ENCODE measurements at places on chromosomes 1 and 21. TPM values are rescaled to one million over a fixed set of nuclear protein-coding genes. Genes with fewer than 3 reads are reported as not detected.

DNA sequence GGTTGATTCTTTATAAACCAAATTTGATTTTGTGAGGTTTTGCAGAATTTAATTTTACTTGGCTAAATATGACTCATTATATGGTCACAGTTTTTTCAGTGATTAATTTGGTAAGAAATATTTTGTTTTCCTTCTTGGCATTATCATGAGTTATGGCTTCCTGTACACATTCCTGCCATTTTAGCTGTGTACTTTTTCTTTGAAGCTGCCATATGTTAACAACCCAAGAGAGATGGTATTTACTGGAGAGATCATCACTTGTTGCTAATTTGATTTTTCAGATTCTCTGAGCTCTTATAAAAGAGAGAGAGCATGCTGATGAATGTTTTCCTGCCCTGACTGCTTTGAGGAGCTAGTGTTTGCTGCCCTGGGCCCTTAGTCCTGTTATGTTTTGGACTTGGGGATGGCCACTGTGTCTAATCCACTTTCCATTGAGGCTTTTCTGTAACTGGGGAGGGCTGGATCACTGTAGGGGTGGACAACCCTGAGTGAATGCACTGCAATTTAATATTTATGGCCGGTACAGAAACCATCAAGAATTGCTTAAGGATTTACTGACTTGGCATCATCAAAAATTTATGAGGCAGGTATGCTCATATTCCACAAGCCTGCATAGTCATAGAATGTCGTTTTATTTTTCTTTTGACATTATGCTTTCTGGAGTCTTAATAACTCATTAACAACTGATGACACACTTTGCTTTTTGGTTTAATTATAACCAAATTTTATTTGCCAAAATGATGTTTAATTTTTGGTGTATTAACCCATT lies 200.9 kb downstream of the DISC1 start:
- H3K36me3 ChIP-seq, result no peaks in the 10 kb centered on the region
- H3K4me1 ChIP-seq, result no peaks in the 10 kb centered on the region
- H3K4me3 ChIP-seq, result no peak overlapping the region

DNA sequence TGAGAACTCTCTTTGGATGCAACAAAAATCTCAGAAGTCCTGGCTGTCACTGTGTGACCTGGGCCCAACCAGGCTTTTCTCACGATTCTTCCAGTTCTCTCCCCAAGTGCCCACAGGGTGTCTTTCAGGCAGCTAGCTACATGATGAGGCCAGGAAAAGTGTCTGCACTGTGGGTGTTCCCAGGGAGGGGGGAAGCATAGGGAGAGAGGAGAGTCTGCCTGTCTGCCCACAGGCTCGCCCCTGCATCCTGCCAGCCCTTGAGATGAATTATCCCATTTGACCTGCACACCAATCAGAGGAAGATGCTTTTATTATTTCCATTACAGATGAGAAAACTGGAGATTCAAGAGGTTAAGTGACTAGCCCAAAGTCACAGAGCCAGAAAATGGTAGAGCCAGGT lies 27.8 kb downstream of the FOXO6 start:
- no peaks in the 10 kb centered on the region for H3K4me1 ChIP-seq
- no peaks in the 10 kb centered on the region for H3K36me3 ChIP-seq
- no peak for DNase-seq
- peaks cover 43% of the 10 kb centered on the region for H3K27me3 ChIP-seq
- no peak overlapping the region for H3K27ac ChIP-seq

DNA sequence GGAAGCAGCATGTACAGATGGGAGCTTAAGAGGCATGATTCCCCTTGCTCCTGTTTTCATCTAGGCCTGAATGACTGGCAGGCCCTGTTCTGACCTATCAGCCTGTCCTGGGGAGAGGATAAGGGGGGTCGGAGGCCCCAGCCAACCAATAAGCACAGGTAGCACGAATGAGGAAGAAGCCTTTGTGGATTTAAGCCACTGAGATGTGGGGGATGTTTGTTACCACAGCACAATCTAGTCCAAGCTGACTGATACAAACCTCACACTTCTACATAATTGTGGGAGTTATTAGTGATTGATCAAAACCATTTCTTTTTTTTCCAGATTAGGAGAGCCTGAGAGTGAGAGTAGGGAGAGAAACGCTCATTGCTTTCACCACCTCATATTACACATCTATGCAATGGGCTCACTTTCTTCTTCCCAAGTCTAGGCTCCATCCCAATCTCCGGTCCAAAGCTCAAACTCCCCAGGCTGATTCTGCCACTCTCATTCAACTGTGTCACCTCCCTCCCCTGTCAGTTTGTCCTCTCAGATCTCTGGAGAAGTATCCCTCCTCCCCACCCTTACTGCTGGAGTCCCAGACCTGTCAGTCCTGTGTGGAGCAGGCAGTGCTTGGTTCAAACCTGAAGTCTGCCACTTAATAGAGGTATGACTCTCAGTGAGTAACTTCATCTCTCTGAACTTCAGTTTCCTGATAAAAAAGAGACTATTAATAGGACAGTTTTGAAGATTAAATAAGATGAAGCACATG lies 220.5 kb downstream of the PTPRU start:
- no peaks in the 10 kb centered on the region for H3K36me3 ChIP-seq
- H3K4me3 ChIP-seq, result no peak overlapping the region
- DNase-seq, result no peak
- no peaks in the 10 kb centered on the region for H3K27me3 ChIP-seq

GRCh38 chr21:46311568-46311967 lies 12.1 kb downstream of the C21orf58 start:
- H3K27ac ChIP-seq, result no peak overlapping the region
- peaks cover 18% of the 10 kb centered on the region for H3K36me3 ChIP-seq
- DNase-seq, result no peak

- H3K4me1 ChIP-seq, result peaks cover 60% of the 10 kb centered on the region
- H3K27me3 ChIP-seq, result no peaks in the 10 kb centered on the region
- no peak for DNase-seq
- no peak overlapping the region for H3K27ac ChIP-seq
Observed at GRCh38 chr1:12201352-12202189, 28.3 kb upstream of the VPS13D start.

DNA sequence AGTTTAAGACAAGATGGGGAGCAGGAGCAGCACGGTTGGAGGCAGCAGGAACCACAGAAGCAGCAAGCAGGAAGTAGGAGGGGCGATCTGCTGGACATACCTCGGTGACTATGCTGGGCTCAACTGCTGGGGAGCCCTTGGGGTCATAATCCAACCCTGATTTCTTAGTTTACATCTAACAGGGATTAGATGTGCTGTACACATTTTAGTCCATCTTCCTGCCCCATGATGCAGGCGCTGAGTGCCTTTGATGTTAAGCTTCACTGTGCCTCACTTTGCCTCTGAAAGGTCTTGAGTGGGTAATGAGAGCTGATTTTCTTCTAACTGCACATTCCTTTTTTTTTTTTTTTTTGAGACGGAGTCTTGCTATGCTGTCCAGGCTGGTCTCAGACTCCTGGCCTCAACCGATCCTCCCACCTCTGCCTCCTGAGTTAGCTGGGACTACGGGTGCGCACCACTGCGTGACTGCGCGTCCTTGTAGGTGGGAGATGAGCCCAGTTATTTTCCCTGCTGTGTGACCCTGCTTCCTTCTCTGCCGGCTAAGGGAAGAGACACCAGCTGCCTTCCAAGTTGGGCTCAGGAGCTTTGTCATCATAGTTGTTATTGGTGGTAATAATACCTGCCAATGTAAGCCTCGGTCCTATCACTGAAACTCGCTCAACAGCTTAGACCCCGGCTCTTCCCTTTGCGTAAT lies 1.1 kb upstream of the RCAN3 start:
- peak; percentile 62 for DNase-seq
- H3K4me1 ChIP-seq, result peaks cover 44% of the 10 kb centered on the region
- H3K36me3 ChIP-seq, result peaks cover 6% of the 10 kb centered on the region
- H3K27ac ChIP-seq, result peak overlapping the region; percentile 39
- no peaks in the 10 kb centered on the region for H3K27me3 ChIP-seq

LHX4 gene
- total RNA-seq, result not detected

ASCL5 gene
- 0.22 TPM for total RNA-seq

- no peaks in the 10 kb centered on the region for H3K4me1 ChIP-seq
- peaks cover 1% of the 10 kb centered on the region for H3K36me3 ChIP-seq
- no peak overlapping the region for H3K4me3 ChIP-seq
- H3K27me3 ChIP-seq, result no peaks in the 10 kb centered on the region
- DNase-seq, result no peak
Observed at GRCh38 chr21:44427241-44428120, 27.8 kb upstream of the LRRC3 start.

SLC30A2 gene
- total RNA-seq, result not detected

OR6K3 gene
- not detected for total RNA-seq

OR2T10 gene
- not detected for total RNA-seq

- H3K4me1 ChIP-seq, result no peaks in the 10 kb centered on the region
- peaks cover 17% of the 10 kb centered on the region for H3K27me3 ChIP-seq
- DNase-seq, result no peak
- no peak overlapping the region for H3K27ac ChIP-seq
- no peak overlapping the region for H3K4me3 ChIP-seq
- H3K36me3 ChIP-seq, result no peaks in the 10 kb centered on the region
Observed at GRCh38 chr1:7726623-7727022, 44.5 kb upstream of the VAMP3 start.

SRGAP2C gene
- 23.5 TPM for total RNA-seq

DNA sequence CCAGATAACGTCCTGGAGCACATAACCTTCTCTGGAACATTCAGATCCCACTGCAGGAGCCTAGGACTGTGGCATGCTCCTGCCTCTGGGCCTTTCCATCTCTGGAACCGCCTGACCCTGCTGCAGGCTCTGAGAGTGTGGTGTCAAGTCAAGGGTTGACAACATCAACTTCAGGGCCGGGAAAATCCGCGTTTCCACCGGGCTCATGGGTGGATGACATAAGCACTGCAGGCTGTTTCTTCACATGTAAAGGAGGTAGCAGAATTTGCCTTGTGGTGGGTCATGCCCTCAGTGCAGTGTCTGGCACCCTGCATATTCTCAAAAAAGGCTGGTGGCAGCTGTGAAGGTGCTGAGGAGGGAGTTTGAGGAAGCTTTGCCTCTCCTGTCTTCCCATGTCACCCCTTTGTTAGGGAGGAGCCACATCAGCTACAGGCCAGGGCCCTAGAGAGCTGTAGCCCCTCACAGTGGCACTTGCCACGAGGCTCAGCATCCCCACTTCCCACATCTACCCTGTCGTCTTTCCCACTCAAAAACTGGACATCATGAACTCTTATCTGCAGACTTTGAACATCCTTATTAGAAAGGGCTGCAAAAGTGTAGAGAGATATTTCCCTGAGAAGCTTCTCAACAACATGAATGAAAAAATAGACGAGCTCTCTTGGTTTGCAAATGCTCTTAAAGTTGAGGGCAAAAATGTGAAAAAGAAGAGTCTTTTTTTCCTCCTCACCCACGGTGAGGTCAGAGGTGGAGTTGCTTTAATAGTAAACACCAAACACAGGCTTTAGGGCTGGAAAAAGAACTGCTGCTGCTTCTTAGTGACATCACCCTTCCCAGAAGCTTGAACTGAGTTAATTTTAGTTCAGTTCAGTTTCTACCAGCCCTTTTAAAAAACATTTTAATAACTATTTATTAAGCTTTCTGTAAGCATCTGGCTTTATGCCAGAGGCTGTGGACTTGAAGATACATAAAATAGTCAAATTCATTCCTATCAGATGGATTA lies 121.3 kb downstream of the HUNK start:
- no peak for DNase-seq
- H3K4me1 ChIP-seq, result no peaks in the 10 kb centered on the region
- H3K36me3 ChIP-seq, result no peaks in the 10 kb centered on the region
- H3K27me3 ChIP-seq, result peaks cover 7% of the 10 kb centered on the region
- no peak overlapping the region for H3K4me3 ChIP-seq
- no peak overlapping the region for H3K27ac ChIP-seq

FASLG gene
- 3.9 TPM for total RNA-seq

GRCh38 chr1:145796753-145797152 lies 27.1 kb downstream of the RNF115 start:
- H3K27me3 ChIP-seq, result no peaks in the 10 kb centered on the region
- DNase-seq, result no peak
- no peak overlapping the region for H3K27ac ChIP-seq

GRCh38 chr21:37759777-37760176 lies 156.5 kb downstream of the KCNJ6 start:
- no peak for DNase-seq
- no peaks in the 10 kb centered on the region for H3K4me1 ChIP-seq
- no peak overlapping the region for H3K27ac ChIP-seq
- H3K27me3 ChIP-seq, result peaks cover 10% of the 10 kb centered on the region
- H3K36me3 ChIP-seq, result no peaks in the 10 kb centered on the region

DNA sequence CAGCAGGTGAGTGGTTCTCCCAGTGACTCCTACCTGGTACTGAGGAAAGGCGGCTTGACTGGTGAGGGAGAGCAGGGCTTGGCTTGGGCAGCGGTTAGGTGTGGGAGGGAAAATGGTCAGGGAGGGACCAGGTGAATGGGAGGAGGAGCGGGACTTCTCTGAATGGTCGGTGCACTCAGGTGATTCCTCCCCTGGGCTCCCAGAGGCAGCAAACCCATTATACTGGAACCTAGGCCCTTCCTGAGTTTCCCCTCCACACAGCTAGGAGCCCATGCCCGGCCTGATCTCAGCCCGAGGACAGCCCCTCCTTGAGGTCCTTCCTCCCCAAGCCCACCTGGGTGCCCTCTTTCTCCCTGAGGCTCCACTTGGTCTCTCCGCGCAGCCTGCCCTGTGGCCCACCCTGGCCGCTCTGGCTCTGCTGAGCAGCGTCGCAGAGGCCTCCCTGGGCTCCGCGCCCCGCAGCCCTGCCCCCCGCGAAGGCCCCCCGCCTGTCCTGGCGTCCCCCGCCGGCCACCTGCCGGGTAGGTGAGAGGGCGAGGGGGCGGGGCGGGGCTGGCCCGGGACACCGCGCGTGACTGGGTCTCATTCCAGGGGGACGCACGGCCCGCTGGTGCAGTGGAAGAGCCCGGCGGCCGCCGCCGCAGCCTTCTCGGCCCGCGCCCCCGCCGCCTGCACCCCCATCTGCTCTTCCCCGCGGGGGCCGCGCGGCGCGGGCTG lies 2.3 kb downstream of the ARTN start:
- H3K36me3 ChIP-seq, result no peaks in the 10 kb centered on the region
- peak overlapping the region; percentile 55 for H3K4me3 ChIP-seq
- no peak for DNase-seq
- peaks cover 29% of the 10 kb centered on the region for H3K27me3 ChIP-seq
- H3K4me1 ChIP-seq, result peaks cover 16% of the 10 kb centered on the region
- H3K27ac ChIP-seq, result no peak overlapping the region

NCSTN gene
- total RNA-seq, result 65.2 TPM

DNA sequence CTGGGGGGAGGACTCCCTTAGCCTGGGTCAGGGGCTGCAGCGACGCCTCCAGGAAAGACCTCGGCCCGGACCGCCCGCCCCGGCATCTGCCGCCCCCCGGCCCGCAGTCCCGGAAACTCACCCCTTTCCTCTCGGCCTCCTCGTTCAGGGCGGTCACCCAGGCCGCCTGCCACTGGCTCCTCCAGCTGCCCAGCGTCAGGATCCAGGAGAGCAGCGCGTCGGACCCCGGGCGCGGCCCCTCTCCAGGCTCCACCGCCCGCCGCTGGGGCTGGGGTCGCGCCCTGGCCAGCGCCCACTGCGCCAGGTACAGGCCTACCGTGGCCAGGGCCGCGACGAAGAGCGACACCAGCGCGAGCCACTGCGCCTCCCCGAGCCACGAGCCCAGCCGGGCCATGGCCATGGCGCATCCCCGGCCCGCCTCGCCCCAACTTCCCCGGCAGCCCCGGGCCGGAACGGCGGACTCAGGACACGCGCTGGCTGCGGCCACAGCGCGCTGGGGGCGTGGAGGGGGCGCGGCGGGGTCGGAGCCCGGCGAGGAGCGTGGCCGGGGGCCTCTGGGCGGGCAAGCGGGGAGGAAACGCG lies 478 bp downstream of the C2CD2 start:
- peaks cover 38% of the 10 kb centered on the region for H3K27me3 ChIP-seq
- peaks cover 33% of the 10 kb centered on the region for H3K4me1 ChIP-seq
- DNase-seq, result no peak
- no peak overlapping the region for H3K27ac ChIP-seq

- no peak overlapping the region for H3K27ac ChIP-seq
- H3K4me1 ChIP-seq, result peaks cover 32% of the 10 kb centered on the region
- H3K27me3 ChIP-seq, result peaks cover 26% of the 10 kb centered on the region
- no peak overlapping the region for H3K4me3 ChIP-seq
- H3K36me3 ChIP-seq, result no peaks in the 10 kb centered on the region
- DNase-seq, result no peak
Observed at GRCh38 chr1:235639226-235640205, 10.1 kb downstream of the GNG4 start.
